Cerebellar nuclear complex (tissue), 1 donor: ENCODE measurements at places on chromosomes 3 and 15.

DNA sequence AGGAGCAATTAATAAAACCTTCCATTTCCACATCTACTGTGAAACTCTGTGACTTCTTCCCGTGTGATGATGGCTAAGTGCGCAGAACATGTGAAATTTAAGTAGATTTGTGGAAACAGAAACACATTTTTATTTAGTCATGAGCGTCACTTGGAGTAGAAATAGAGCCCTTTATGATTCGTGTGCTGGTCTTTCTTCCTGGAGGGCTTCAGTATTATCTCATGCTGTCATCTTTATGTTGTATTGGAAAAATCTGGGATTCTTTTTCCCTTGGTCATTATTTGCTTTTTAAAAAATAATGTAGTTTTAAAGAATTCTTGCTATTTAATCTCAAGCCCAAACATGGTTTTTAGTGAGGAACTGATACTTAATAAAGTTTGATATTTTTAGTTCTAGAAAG, 284.0 kb upstream of the CTDSPL start:
- DNase-seq = no peak

DNA sequence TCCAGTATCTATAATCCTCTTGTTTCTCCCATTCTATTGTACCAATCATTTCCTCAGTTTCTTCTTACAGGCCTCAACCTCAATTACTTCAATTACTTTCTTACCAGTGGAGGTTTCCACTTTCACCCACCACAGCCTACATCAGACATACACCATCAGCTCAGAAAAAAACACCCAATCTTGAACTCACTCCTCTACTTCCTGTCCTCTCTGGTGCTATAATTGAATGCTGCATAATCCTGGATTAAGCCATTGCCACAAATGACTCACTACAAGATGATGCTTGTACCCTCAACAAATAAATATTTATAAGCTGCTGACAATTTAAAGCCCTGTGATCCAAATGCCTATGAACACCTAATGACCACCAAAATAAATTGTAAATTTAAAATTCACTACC, 18.5 kb downstream of the RYK start:
- no peak for DNase-seq

DNA sequence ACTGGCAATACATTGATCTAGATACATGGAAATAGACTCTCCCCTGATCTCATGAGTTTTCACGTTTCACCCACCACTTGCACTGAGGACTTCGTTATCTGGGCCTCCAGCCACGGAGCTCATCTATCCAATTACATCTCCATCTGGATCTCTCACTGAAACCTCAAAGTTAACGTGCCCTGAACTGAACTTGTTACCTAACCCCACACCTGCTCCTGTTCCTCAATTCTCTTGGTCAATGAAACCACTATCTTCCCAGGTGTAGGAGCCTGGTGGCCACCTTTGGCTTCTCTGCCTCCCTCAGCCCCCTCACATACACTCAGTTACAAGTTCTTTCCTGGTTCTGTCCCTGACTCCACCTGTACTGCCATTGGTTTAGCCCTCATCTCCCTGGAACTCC, 9.7 kb downstream of the DGKG start:
- DNase-seq = no peak

DNA sequence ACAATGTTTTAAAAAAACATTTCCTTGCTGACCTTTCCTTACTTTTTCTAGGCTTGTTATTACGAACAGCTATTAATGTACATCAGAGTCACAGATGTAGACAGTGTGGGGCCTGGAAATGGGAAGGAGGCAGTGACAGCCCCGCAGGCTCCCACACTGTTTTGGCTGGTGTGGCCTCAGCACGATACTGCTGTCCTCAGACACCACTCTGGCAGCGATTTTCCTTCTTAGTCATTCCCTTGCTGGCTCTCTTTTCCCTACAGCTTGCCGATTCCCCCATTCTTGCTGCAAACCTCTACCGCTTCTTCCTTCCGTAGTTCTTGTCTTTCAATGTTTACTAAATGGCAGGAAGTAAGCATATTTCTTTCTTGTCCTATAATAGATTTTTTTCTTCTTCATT, 113.1 kb downstream of the ABI3BP start:
- no peak for DNase-seq

DNA sequence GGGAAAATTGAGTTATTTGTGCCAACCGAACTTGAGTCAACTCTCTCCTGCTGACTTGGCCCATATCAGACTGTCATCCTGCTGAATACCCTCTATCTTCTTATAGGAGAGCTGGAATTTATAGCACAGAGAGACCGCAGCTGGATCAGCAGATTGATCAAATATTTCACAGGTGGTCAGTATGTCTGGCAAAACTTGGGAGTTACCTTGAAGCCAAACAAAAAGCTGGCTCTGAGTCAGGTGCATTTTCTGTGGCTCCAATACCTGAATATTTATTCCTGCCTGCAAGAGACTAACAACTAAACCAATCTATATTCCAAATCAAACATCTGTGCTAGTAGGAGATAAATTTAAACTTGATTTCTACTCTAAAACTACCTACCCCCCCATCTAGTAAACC, 752.1 kb upstream of the ALCAM start:
- no peak for DNase-seq

- DNase-seq = no peak
Measured at GRCh38 chr3:130606336-130606735, 89.4 kb downstream of the COL6A6 start.
